ENCODE measurements at places on chromosomes 7 and 10.

DNA sequence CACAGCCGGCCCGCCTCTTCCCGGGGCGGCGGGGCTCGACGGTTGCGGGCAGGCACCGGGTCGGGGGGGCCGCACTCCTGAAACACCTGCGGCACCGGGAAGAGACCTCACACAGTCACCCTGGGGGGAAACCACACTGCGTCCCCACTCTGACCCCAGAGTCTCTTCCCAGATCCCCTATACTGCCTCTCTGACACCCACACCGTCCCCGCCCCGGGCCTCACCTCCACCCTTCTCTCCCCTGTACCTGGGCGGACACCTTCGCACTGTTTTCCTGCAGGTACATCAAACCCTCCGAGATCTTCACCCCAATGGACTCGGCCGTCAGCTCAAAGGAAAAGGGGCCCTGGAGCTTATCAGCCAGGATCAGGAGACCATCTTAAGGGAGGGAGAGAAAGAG is 3.4 kb upstream of the GAL3ST4 start:
- no peak for DNase-seq

DNA sequence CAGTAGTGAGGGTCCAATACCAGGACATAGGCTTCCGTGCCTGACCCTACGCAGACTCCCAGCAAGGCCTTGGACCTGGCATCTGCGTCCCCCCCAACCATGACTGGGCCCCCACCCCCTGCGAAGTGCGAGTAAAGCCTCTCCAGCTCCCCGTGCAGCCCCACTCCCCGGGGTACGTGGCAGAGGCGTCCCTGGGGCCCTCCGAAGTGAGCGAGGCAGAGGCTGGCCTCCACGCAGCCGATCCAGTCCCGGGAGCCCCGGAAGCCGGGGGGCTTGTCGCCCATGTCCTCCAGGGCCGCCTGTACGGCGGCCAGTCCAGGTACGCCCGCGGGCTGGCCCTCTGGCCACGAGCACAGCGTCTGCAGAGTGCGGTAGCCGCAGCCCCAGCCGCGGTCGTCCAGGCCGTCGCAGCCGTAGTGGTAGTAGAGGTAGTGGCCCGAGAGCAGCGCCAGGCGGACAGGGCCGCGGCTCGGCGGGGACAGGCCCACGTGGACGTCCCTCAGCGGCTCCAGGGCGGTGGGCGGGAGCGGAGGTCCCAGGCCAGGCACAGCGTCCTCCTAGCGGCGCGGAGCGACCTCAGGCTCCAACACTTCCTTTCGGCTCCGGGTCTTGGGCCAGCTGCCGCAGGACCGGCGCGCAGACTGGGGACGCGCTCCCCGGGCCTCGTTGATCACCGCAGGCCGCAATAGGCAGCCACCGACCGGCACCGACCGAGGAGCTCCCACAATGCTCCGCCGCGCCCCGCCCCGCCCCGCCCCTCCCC is at the start of gene UFSP1:
Gene UFSP1 (minus strand): TSS at position 728 of the 763 bp plus-strand sequence. CDS start 444 bp downstream, at position 284.
- DNase-seq = no peak

- DNase-seq = no peak
Measured at GRCh38 chr7:55099821-55100543, 81.2 kb downstream of the EGFR start.

GRCh38 chr7:142612237-142612881 is 136.9 kb upstream of the PRSS1 start:
- DNase-seq = no peak

DNA sequence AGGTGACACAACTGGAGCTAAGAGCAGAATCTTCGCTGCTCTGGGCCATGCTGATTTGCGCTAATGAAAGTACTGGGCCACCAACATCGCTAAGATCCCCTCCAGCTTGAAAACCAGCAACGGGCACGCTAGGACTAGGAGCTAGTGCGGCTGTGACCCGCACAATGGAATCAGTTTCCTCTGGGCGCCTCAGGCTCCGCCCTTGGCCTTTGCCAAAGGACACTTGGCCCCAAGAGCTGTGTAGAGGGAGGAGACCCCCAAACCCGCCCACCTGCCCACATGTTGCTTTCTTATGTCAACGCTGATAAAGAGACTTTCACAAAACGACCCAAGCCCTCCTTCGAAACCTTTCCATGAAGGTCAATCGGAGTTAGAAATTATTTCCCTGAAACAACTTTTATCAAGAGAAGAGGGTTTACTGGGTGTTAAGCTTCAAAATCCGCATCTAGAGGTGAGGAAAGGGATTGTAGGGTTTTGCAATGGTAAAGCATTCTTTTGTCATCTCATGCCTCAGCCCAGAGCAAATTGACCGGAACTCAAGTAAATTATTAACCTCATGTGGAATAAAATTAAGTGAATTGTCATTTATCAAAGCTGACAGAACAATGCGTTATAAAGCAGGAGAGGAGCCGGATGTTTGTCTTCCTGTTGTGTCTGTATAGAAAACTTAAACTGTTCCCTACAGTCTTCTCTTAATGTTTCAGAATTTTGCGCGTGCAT is 9.4 kb downstream of the ABCB5 start:
- DNase-seq = no peak

DNA sequence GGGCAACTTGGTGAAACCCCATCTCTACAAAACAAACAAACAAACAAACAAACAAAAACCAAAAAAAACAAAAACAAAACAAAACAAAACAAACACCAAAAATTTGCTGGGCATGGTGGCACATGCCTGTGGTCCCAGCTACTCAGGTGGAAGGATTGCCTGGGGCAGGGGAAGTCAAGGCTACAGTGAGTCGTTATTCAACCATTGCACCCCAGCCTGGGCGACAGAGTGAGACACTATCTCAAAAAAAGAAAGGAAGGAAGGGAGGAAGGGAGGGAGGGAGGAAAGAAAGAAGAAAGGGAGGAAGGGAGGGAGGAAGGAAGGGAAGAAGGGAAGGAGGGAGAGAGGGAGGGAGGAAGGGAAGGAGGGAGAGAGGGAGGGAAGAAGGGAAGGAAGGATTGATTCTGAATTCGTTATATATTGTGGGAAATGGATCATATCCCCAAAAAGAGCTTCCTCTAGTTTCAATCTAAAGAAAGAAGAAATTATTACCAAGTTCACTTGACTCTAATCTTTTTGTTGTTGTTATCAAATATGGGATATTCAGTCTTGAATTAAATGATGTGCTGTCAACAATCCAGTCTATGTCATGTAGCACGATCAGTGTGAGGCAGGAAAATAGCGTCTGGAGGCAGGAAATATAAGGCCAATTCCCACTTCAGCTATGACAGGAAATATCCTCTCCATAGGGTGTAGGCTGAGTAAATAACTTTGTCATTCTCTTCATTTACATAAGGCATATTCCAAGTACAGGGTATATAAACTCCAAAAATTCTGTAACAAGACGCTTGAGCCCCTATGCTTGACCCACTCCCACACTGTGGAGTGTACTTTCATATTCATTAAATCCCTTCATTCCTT is 26.2 kb upstream of the TRIM24 start:
- DNase-seq = no peak

DNA sequence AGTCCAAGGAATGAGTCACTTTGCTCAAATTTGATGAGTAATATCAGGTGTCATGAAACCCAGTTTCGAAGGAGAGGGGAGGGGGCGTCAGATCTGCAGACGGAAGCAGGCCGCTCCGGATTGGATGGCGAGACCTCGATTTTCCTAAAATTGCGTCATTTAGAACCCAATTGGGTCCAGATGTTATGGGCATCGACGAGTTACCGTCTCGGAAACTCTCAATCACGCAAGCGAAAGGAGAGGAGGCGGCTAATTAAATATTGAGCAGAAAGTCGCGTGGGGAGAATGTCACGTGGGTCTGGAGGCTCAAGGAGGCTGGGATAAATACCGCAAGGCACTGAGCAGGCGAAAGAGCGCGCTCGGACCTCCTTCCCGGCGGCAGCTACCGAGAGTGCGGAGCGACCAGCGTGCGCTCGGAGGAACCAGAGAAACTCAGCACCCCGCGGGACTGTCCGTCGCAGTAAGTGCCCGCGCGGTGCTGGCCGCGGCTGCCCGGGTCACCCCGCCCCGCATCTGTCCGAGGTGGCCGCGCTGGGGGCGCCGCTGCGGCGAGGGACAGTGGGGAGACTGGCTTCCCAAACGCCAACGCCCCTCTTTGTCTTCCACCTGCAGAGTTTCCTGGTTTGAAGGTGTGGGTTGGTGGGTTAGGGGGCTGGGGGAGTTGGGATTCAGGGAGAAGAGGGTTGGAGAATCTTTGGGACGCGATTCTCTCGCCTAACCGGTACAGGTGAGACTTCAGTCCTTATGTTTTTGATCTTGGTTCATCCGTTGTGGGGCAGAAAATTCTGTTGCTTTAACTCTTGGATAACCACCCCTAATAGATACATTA is at the start of gene TAC1:
Gene TAC1 (plus strand): TSS at position 351 of the 829 bp plus-strand sequence. CDS start 527 bp downstream, outside the sequence.
- DNase-seq = no peak

All from AG09319 (cell line).